Stimulated activated CD8-positive, alpha-beta memory T cell treated with anti-CD3 and anti-CD28 coated beads, Interleukin-4, amount 100 ng/mL, for 4 hours (primary cell): ENCODE measurements at places on chromosomes 5 and 9.

DNA sequence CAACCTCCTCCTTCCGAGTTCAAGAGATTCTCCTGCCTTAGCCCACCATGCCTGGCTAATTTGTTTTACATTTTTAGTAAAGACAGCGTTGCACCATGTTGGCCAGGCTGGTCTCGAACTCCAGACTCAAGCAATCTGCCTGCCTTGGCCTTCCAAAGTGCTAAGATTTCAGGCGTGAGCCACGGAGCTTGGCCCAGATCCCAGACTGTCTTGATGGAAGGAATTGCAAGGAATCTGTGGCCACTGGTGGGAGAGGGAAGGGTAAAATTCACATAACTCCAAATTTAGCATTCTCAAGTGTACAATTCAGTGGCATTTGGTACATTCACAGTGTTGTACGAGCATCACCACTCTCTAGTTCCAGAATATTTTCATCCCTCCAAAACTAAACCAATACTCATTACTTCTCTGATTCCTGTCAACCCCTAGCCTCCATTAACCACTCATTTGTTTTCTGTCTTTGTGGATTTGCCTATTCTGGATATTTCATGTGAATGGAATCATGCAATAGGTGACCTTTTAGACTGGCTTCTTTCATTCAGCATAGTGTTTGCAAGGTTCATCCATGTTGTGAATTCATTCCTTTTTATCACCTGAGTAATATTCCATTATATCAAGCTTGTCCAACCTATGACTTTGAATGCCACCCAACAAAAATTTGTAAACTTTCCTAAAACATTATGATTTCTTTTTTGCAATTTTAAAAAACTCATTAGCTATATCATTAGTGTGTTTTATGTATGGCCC lies 8.9 kb upstream of the MYO10 start:
- DNase-seq, result no peak

- no peak for DNase-seq
These were observed 44.1 kb upstream of the SMU1 start for GRCh38 chr9:33120620-33121019.

- no peak for DNase-seq
These were observed 14.7 kb downstream of the BICD2 start for GRCh38 chr9:92749934-92750315.

- no peak for DNase-seq
These were observed 266.0 kb upstream of the TRIM32 start for GRCh38 chr9:116420993-116421538.

GRCh38 chr5:140480310-140481014 lies 67.0 kb upstream of the EIF4EBP3 start:
- no peak for DNase-seq

- no peak for DNase-seq
These were observed 593.3 kb downstream of the CDK5RAP2 start for GRCh38 chr9:119986713-119987112.

DNA sequence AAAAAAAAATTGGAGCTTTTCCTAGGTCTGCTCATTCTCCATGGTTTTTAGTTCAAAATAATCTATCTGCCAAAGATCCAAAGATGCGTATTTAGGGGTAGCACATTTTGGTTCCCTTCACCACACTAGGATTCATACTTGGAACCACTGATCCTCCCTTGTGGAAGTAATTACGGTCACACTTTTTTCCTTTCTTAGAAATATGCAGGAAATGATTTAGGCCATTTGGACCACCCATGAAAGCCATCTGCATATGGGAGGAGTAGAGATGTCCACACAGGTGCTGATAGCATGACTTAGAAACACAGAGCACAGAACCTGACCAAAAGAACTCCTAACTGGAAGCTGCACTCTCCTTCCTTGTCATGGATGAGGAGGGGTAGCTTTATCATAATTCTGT lies 105.9 kb upstream of the RAI14 start:
- DNase-seq, result no peak

DNA sequence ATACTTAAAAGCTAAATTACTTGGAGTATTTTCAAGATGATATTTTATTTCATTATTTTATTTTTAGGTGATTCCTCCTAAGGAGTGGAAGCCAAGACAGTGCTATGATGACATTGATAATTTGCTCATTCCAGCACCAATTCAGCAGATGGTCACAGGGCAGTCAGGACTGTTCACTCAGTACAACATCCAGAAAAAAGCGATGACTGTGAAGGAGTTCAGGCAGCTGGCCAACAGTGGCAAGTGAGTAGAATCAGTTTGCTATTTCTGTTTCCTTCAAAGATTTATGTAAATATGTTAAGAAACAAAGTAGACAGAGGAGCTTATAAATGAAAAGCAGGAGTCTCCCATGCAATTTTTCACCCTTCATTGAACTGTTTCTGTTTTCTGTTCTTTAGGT lies 47.8 kb downstream of the KDM4C start:
- DNase-seq, result no peak

DNA sequence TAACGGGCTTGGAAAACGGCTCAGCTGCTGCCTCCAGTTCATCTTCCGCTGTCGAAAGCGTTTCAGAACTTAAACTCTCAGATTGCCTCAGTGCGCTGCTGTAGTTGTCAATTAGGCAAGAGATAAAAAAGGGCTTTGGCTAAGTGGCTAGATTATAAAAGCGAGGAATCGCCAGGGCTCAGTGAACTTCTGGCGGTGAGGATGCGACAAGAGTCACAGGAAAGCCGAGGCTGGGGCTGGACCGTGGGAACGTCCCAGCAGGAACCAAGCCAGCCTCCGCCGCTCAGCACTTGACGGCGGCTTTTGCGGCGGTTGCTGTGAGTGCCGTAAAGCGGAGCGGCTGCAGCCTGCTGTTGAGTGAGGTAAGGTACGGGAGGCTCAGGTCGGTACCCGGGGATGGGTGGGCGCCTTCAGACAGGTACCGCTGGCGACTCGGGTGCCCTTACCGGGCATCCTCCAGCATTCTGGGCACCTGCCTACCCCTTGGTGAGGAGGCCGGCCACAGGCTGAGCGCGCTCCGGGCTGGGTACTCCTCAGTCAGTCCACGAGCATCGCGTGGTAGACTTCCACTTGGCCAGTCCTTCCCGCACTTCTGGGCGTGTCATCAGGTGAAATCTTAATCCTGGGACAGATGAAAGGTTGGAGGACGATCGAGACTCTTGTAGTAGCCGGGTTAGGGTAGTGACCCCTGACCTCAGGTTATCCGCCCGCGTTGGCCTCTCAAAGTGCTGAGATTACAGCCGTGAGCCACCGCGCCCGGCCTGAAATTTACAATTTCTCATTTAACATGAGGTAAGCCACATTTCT lies at the start of gene FKTN:
Gene FKTN (plus strand): TSS at position 328 of the 807 bp plus-strand sequence. CDS start 16,902 bp downstream, outside the sequence.
- peak; percentile 65 for DNase-seq

DNA sequence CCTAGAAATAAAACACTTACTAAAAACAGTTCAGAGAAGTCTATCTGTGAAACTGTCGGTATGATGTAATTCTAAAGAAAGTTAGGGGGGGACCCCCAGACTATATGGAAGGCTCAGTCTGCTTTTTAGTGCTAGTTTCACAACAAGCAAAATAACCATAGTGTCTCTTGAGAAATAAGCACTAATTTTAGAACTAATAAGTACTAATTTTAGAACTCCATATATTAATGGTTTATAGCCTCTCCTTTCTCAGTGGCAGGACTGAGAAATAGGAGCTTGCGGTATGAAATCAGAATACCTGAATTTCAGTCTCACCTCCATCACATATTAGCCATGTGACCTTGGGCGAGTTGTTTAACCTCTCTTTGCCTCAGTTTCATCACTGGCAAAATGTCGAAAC lies 1.4 kb upstream of the PHF24 start:
- no peak for DNase-seq

- DNase-seq, result no peak
These were observed 232.4 kb upstream of the BRINP1 start for GRCh38 chr9:119601632-119602031.

- DNase-seq, result no peak
These were observed 82.1 kb upstream of the RUSC2 start for GRCh38 chr9:35407846-35408245.

- no peak for DNase-seq
These were observed 10.5 kb downstream of the LIX1 start for GRCh38 chr5:97131921-97132320.

GRCh38 chr5:81067406-81067805 lies 107.2 kb downstream of the RASGRF2 start:
- no peak for DNase-seq

GRCh38 chr5:32434221-32434620 lies 10.3 kb downstream of the ZFR start:
- DNase-seq, result no peak

- no peak for DNase-seq
These were observed 123.9 kb upstream of the ABCA1 start for GRCh38 chr9:105051897-105052296.

DNA sequence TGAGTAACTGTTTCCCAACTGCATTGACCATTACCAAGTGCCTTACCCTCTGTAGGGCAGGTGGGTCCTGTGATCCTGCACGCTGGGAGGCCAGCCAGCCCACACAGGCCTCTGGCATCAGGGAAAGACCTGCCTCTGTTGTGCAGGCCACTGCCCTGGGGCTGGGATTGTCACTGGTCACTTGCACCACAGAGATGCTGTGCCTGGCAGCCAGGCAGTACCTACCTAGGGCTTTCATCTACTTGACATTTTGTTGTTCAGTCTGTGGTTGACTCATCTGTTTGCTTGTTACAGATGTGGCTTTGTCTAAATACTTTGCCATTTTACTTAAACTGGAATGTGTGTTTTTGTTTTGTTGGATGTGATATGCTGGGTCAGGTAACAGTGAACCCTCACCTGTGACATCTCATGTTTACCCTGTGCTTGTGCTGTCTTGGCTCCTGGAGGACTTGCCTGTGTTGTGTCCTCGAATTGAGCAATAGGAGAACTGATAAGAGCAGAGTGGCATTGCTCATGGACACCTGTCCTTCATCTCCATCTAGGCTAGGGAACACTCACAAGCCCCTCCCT lies 32.8 kb downstream of the SECISBP2 start:
- no peak for DNase-seq

DNA sequence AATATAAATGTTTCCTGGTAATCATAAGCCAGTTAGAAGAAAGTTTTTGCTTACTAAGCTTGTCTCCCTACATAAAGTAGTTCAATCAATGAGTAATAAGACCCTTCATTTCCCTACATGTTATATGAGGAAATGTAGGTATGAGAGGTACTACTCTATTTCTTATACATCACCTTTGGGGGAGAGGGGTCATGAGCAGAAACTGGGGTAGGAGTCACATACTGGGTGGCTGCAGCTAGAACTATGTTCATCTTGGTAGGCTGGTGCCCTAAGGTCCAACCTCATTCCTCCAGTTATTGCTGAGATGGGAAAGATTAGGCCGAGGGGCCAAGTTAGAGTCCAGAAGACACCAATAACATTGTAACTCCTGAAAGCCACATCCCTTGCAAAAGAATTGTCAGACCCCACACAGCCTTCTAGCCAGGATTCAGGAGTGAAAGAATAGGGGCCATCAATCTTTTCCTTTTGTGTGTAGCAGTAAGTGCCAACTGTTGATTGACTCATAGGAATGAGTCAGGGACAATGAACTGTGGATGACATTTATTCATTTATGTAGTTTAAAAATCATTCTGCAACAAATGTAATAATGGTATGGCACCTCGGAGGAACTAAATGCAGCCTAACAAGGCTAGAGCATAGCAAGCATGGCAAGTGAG lies 21.6 kb upstream of the SREK1 start:
- DNase-seq, result no peak

GRCh38 chr5:50699737-50700136 lies 33.3 kb downstream of the PARP8 start:
- no peak for DNase-seq

- no peak for DNase-seq
These were observed 62.1 kb upstream of the FANCC start for GRCh38 chr9:95379630-95380029.

DNA sequence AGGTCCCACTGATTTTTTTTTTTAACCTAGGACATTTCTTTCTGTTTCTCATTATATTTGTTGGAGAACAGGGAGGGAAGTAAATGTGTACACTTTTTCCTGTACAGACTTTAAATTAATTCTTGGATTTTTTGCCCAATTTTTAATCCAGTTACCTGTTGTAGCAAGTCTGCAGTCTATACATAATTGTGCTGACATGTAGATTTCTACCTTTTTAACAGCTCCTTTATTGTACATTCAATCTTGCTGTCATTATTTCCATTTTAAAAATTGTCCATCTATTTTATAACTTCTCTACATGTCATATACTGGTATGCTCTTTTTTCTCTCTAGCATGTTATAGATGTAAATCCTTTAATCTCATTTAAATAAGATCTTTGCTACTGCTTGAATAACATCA lies 1838.7 kb upstream of the CDH9 start:
- no peak for DNase-seq
